Cerebellum (tissue), 4 donors: ENCODE measurements at places on chromosomes 6 and 20. TPM values are rescaled to one million over a fixed set of nuclear protein-coding genes. Genes with fewer than 3 reads are reported as not detected.

GRCh38 chr6:110509617-110510241 is 33.3 kb upstream of the SLC22A16 start:
- no peak for DNase-seq

The FAM217A gene
- total RNA-seq = not detected

GRCh38 chr20:11035211-11035610 is 361.4 kb upstream of the JAG1 start:
- no peak for DNase-seq

GRCh38 chr6:90151576-90152422 is 144.8 kb downstream of the BACH2 start:
- no peak for DNase-seq

- no peak for DNase-seq
Observed at GRCh38 chr20:46557231-46557956, 6.9 kb upstream of the OCSTAMP start.

The ANKRD66 gene
- total RNA-seq = 0.27 TPM

DNA sequence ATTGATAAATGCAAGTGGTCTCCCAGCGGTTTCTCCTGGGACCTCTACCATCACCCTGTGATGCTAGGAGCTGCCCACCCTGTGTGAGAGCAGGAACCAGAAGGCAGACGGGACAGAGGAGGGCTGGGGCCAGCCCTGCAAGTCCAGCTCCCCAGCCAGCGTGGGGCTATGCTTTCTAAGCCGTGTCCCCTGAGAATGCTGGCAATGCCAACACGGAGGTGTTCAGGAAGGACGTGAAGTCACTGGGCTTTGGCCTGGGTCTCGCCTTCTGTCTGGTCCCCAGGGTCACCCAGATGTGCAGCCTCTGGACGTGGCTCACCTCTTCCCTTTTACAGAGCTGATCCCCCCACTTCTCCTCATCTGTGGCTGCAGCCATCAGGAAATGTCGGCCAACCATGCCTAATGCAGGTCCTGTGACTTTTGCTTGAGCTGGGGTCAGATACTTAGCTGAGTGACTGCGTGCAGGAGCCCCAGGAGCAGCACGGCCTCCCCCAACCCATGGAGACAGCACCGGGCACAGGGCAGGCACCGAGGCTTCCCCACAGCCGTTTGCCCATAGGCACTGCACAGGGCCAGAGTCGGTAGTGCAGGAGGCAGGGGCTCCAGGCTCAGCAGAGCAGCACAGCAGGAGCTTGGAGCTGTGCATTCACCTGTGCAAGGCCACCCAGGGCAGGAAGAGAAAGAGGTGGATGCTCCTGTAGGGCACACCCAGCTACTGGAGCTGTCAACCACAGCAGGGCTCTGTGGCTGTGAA is 66.2 kb downstream of the GNAS-AS1 start:
- DNase-seq = no peak

The PPP1R16B gene
- total RNA-seq = 13.0 TPM

DNA sequence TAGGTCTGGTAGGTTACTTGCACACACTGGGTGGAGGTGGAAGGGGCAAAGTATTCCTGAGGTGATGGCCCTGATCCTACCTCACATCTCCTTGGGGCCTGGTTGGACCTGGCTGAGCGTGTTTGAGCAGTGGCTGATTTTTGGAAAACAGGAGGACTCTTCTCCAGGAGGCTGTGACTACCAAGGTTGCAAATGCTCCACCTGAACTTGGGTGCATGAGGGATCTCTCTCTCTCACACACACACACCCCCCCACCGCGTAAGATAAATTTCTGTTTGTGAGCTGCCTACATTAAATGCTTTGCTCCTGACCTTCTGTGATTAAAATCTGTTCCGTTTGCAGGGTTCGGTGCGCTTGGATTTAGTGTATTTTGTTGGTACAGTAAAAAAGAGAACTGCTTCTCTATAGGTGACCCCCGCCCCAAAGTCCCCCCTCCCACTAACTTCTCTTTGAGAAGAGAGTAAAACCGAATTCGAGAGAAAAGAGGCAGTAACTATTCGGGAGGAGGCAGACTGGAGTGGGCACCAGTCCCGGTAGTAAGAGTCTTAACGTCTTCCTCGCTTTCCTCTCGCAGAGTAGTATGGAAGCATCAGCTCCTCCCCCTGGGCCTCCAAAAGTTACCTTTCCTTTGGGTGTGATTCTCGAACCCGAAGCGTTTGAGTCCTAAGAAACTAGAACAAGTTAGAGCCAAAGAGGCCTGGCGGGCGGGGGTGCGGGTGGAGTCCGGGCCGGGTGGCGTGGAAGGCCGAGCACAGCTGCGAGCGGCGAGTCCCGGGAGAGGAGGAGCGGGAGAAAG is 585 bp upstream of the DSE start:
- no peak for DNase-seq

The RHAG gene
- 0.64 TPM for total RNA-seq

The PACSIN1 gene
- total RNA-seq = 4.3 TPM

- no peak for DNase-seq
Observed at GRCh38 chr6:101451981-101452380, 58.5 kb downstream of the GRIK2 start.

- DNase-seq = no peak
Observed at GRCh38 chr6:20169786-20170185, 42.5 kb downstream of the MBOAT1 start.

The ACTL10 gene
- total RNA-seq = 0.64 TPM

The SPINT3 gene
- total RNA-seq = not detected

DNA sequence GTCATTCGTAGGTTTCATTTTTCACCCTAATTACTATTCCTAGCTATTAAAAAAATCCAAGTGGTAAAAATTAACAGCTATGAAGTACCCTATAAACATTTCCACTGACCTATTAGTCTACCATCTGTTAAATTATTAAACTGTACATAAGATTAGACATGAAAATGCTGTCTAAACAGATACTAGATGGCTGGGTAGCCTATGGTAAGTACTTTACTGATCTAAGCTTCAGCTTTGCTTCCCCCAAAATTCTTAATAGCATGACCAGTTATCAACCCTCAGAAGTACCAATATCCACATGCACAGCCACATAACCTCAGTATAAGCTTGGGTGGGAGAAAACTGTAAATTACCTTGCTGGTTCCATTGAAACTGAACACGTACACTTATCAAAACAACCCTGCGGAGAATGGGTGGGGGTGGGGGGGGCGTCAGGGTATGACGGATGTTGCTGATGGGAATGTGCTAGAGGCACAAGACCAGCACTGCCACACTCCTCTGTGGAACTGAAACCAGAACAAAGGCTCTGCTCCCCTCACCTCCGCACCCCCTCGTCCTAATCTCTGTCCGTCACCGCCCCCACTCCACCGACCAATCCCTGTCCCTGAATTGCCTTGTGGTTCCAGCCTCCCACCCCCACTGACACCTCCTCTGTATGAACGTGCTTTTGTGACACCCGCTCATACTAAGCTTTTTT is 45.3 kb downstream of the B4GALT5 start:
- DNase-seq = no peak

DNA sequence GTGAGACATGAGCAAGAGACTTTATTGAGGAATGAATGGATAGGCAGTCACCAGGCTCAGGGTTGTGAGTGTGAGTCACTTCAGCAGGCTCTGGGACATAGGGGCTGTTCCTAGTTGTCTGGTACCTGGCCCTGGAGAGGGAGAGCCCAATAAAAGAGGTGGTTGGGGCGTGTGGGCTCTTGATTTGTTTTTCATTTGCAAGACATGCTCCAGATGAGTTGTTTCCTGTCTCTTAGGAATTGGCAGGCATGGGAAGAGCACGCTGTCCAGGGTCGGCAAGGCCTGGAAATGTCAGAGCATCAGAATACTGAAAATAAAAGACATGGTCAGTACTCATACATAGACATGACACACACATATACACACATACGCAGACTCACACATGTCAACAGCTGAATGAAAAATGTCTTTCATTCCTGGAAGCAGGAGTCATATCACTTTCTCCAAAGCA is 166.3 kb upstream of the SULF2 start:
- no peak for DNase-seq

GRCh38 chr20:10360878-10361277 is 73.1 kb downstream of the MKKS start:
- DNase-seq = no peak

- DNase-seq = no peak
Observed at GRCh38 chr6:45783716-45784115, 231.9 kb downstream of the CLIC5 start.

- no peak for DNase-seq
Observed at GRCh38 chr20:23024701-23025100, 10.4 kb upstream of the SSTR4 start.

DNA sequence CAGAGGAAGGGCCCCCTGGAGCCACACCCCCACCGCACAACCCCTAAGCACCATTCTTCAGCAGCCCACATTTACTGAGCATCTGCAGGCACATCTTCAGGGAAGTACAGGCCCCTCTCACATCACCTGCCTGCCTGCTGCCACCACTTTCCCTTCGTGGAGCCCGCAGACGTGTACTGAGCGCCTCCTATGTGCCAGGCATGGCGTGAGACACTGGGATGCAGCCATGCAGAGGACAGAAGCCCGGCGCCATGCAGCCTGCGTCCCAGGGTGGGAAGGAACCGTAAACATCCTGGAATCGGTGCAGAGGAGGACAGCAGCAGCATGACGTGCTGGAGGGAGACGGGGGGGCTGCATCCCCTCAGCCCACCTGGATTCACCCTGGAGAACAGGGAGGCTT is 78.1 kb downstream of the GRM4 start:
- DNase-seq = no peak

The OR2B6 gene
- not detected for total RNA-seq

DNA sequence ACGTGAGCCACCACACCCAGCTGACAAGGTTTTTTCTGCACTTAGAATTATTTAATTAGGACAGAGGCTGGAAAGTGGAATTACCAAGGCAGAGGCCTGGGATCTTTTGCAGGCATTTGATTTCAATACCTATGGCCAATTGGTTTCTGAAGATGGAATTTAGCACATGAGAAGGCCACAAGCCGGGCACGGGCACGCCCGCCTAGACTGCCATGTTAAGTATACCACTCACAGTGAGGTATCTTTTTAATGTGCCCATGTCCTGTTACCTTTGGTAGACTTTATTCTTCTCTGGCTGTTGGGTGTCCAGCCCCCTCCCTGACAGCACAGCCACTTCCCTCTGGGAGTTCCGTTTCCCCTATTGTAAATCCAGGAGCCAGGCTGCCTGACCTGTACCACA is 18.0 kb upstream of the TAF8 start:
- no peak for DNase-seq

The MTO1 gene
- 24.0 TPM for total RNA-seq

DNA sequence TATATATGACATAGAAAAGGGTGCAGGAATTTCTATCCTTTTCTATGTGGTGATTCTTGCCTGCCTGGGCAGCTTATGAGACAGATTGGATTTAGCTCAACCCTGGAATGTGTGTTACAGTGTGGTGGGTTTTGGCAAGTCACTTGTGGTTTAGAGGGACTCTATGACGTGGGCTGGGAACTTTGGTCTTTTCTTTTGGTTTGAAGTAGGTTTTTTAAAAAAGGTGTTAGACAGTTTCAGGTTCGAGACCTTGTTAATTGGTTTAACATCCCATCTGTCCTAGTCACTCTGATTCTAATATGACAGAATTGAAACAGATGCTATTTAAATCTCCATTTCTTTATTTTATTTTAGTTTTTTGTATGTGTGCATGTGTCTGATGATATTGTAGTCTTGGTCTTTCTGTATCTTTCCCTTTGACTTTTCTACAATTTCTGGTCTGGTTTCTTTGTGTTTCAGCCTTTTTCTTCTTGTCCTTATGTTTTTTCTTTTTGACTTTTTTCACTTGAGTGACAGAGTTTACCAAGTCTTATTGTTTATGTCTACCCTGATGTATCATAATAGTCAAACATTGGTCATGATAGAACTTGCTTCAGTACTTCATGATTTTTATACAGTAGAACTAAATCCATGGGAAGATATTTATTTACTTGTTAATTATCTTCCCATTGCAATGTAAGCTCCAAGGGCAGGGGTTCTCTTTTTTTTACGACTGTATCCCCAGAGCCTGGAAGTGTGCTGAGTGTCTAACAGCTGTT is 174.3 kb downstream of the CDKAL1 start:
- no peak for DNase-seq

- DNase-seq = no peak
Observed at GRCh38 chr6:27334141-27334540, 22.1 kb upstream of the POM121L2 start.

The TAB2 gene
- 52.2 TPM for total RNA-seq

DNA sequence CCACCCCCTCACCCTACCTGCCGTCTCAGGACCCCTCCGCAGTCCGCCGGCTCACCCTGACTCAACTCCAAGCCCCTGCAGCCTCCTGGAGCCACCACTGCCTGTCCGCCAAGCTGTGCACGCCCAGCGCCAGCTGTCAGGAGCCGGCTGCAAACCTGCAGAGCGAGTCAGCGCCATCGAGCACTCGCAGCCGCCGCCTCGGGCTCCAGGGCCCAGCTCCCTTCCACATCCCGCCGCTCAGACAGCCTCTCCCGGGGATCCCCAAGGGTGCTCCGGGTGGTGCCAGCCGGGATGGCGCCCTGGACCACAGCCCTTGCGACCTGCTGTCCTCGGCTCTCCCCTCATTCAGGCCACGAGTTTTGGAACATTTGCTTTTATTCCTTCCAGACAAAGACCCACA is 4.3 kb downstream of the TNNC2 start:
- DNase-seq = no peak

DNA sequence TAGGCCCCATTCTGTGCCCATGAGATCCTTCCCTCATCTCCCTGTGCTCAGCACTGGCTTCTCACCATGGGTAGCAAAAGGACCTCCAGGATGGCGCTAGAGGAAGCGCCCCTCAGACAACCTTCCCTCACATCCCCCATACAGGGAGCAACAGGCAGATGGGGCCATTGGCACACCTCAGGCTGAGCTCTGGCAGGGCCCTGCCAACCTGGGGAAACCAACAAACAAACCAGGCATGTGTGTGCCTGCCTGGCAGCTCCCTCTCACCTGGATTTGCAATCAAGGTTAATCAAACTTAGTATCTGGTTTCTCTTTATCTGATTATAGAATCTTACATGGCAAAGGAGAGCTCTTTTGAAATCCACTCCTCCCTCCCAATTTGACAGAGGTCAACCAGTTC is 134.9 kb downstream of the SLC23A2 start:
- DNase-seq = no peak

DNA sequence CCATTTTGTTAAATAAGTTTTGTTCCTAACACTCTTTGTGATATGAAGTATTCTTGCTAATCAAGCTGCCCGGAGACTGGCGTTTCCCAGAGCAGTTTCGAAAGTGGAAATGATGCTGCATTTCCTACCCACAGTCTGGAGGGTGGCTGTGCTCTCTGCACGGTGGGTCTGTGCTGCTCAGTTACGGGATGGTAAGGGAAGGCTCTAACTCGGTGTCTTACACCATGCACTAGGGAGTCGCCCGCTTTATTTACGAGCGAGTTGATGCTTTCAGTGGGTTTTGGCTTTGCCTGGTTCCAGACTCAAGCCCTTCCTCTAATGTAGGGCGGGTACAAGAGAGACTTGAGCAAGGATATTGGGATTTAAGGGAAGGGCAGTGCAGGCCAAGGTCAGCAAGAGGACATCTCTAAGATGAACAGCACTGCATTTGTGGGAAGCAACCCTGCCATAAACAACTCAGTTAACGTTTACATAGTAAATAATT is 180.1 kb upstream of the AKAP12 start:
- DNase-seq = no peak

GRCh38 chr6:90729057-90729456 is 142.2 kb upstream of the MAP3K7 start:
- DNase-seq = no peak
